CD4-positive, alpha-beta T cell (primary cell): ENCODE measurements at places on chromosomes 1 and 21. TPM values are rescaled to one million over a fixed set of nuclear protein-coding genes. Genes with fewer than 3 reads are reported as not detected.
A peak's percentile ranks its signal among the peaks of the same experiment; 100 is the strongest.

- DNase-seq, result no peak
These were observed 1.6 kb downstream of the ALX3 start for GRCh38 chr1:110068646-110069403.

Gene FCAMR
- total RNA-seq, result not detected

GRCh38 chr1:221315330-221315729 is 426.6 kb downstream of the DUSP10 start:
- DNase-seq, result no peak

Gene TP73
- total RNA-seq, result not detected

- no peak for DNase-seq
These were observed 12.1 kb downstream of the F3 start for GRCh38 chr1:94529416-94529815.

Gene SLAMF9
- total RNA-seq, result not detected

DNA sequence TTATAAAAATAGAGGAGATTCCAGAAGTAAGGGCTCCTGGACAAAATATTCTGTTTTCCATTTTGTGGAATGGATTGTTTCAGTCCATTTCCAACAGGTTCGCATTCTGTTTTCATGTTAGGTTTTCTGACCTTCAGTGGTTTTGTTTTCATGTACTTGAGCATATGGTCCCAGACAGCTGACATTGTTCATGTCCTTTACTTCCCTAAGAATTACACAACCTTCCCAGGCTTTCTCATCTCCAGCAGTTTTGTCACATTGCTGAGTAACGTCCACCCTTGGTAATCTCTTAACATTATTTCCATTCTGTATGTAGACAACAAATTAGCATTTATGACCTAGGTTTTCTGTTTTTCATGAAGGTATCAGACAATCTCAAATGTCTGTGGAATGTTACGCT is 21.0 kb upstream of the ERRFI1 start:
- no peak for DNase-seq

Gene OR2L2
- 0.22 TPM for total RNA-seq

Gene PHF13
- total RNA-seq, result 4.0 TPM

DNA sequence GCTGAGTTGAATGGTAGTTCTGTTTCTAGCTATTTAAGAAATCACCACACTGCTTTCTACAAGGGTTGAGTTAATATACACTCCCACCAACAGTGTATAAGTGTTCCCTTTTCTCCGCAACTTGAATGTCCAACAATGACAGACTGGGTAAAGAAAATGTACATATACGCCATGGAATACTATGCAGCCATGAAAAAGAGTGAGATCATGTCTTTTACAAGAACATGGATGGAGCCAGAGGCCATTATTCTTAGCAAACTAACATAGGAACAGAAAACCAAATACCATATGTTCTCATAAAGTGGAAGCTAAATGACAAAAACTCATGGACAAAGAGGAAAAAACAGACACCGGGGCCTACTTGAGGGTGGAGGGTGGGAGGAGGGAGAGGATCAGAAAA is 14.8 kb upstream of the TTLL7 start:
- DNase-seq, result no peak

GRCh38 chr1:177944016-177944949 is 25.6 kb downstream of the SEC16B start:
- no peak for DNase-seq

- DNase-seq, result peak; percentile 27
These were observed 26.8 kb upstream of the NCAM2 start for GRCh38 chr21:20971296-20971921.

- no peak for DNase-seq
These were observed 11.3 kb upstream of the HEATR1 start for GRCh38 chr1:236615399-236616148.

DNA sequence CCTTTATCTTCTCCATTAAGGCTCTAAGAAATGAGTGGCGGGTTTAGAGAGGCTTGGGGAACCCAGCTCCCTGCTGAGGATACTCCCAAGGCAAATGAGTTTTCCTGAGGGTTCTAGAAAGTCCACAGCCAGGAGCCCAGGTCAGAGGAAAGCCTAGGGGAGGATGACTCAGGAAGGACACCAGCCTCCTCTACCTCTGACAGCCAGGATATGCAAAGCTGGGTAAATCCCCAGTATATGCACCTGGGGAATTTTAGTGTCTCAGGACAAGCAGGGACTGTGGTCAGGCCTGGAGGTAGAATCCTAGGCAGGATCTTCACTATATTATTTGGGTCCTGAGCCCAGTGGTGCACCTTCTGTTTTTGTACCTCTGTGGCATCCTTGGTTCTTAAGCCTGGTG is 23.5 kb upstream of the WNT4 start:
- DNase-seq, result no peak

DNA sequence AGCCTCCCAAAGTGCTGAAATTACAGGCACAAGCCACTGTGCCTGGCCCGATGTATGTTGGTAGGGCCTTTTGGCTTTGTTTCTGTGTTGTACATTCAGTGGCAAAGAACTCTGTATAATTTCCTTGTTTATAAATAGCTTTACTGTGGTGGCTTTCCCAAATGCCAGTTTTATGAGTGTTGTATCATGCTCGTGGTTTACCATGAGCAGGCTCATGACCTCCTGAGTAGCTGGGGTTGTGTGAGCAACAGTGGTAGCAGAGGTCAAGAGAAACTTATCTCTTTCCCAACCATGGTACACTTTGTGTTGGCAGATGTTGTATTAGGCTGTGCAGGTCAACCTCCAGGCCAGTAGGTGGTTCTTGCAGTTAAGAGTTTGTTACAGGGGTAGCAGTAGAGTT is 420.4 kb upstream of the BEND5 start:
- DNase-seq, result no peak
